ENCODE measurements at places on chromosomes 16 and 17.

- no peak for DNase-seq
Measured at GRCh38 chr17:82049106-82049505, 2.5 kb downstream of the RFNG start.

DNA sequence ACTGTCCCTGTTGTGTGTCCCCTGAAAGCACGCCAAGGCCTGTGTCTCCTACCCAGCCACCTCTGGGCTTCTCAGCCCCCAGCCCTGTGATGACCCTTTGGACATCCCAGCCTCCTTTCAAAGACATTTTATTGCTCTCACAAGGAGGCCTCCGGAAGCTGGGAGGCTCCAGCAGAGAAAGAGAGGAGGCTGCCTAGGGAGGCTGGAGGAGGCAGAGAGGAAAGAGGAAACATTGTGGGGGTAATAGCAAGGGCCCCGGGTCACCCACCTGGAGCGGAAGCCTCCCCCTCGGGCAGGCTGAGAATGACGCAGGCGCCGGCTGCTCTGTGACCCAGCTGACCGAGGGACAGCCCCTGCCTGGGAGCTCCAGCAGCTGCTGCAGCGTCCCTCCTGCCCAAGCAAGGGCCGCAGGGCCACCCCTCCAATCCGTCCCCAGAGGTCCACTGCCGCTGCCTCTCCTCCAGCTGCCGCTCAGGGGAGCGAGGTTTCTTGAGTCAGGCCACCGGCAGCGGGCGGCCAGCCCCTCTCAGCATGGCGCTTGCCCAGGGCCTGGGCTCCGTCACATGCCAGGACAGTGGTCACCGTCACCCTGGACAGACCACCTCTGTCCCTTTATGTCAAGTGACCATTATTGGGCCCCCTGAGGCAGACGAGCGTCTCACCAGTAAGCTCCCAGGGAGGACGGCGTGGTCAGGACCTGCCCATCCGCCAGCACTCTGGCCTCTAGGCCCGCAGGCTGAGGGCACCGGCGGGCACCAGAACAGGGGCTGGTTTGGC lies 29.3 kb downstream of the ACTG1 start:
- DNase-seq = no peak

GRCh38 chr16:71649704-71650103 lies 23.7 kb downstream of the MARVELD3 start:
- no peak for DNase-seq

- no peak for DNase-seq
Measured at GRCh38 chr17:78852709-78853121, 12.1 kb upstream of the USP36 start.

DNA sequence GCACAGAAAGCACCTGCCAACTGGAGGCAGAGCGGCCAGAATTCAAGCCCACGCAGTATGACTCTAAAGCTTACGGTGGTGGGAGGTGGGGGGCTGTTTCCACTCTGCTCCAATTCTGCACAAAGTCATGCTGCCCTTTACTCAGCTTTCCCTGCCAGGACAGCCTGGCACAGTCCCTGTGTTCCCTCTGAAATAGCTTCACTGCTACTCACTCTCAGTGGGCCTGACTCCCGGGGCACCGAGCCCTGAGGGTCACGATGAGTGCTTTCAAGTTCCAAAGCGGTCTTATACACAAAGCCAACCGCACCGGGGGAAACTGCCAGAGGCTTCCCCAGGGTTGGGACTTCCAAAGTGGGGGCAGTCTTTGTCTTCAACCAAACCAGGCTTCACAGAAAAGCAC lies 306.1 kb upstream of the XYLT1 start:
- no peak for DNase-seq

- DNase-seq = no peak
Measured at GRCh38 chr17:70882504-70882903, 713.2 kb downstream of the KCNJ2 start.
